Islet precursor cell (in vitro differentiated cells): ENCODE measurements at places on chromosomes 13 and 19.

DNA sequence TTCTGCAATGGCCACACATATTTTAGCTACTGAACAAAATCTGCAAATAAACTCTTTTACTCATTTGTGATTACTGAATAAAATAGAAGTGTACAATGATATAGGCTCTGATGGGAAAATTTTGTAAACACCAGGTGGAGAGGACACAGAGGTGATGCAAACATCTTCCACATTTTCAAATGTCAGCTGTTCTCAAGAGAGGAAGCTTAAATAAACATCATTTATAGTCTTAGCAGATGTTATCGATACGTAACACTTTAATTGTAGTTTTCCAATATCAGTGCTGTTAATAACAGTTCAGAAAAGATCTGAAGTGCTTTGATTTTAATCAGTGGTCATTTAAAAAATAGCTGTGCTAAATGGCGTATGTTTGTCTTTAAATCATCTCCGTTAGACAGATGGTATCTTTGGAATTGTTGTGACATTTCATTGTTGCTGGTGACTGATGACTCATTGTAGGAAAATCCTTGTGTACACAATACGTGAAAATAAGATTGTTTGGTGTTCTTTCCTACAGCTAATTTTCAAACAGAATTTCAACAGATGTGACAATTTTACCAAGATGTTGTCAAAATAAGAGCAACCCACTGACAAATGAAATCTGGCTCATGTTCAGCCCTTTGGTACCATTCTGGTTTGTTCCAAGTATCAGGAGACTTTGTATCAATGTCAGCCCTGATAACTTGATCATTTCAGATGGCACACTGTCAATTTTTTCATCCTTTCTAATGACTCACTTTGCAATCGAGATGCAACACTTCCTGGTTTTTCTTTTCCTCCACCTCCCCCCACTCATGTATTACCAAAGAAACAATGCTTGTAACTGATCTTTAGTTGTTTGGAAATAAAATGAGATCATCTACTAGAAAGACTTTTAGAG is 516.0 kb downstream of the DCT start:
- no peak for DNase-seq

- peak; percentile 84 for DNase-seq
These were observed 20.8 kb downstream of the NOVA2 start for GRCh38 chr19:45952686-45953505.

GRCh38 chr19:5013761-5014160 is 44.8 kb downstream of the KDM4B start:
- no peak for DNase-seq

DNA sequence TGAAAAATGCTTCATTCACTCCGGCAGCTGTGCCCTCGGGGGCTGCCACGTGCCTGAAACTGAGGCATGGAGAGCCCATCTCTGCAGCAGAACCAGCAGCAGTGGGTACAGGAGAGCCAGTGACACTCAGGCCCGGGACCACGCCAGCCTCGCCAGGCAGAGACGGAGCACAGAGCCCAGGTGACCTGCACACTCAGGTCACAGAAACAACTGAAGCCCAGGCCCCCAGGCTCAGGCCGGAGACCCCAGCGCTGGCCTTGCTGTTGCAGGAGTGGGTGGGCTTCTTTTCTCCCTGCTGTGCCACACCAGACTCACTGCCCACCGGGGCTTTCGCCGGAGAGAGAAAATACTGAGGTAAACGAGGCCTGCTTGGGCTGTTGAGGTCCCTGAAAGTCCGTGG is 117.3 kb downstream of the SOX1 start:
- DNase-seq, result no peak

DNA sequence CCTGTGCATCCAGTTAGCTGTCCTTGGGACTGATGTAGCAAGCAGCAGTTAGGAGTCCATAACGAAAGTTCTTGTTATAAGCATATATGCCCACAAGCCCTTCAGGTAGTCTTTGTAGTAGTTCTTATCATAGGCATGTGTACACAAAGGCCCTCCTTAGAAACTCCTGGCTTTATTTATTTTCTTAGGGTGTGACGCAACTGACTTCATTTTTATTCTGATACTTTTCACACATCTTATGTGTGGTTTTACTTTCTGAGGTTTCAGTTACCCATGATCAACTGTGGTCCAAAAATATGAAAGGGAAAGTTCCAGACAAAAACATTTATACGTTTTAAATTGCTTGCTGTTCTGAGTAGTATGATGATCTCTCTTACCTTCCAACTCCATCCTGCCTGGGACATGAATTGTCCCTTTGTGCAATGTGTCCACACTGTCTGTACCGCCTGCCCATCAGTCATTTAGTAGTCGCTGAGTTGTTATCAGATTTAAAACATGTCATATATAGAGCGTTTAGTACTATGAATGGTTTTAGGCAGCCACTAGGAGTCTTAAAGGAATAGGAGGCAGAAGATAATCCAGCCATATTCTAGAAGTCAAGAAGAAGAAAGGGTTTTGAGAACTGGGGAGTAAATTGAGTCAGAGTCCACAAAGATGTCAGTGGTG is 19.4 kb downstream of the GPC5 start:
- no peak for DNase-seq

GRCh38 chr19:50794074-50794875 is 4.1 kb downstream of the ACP4 start:
- no peak for DNase-seq

GRCh38 chr13:87393358-87393757 is 277.8 kb upstream of the SLITRK5 start:
- no peak for DNase-seq

GRCh38 chr19:42290523-42291434 is 11.2 kb upstream of the PRR19 start:
- DNase-seq, result peak; percentile 78

DNA sequence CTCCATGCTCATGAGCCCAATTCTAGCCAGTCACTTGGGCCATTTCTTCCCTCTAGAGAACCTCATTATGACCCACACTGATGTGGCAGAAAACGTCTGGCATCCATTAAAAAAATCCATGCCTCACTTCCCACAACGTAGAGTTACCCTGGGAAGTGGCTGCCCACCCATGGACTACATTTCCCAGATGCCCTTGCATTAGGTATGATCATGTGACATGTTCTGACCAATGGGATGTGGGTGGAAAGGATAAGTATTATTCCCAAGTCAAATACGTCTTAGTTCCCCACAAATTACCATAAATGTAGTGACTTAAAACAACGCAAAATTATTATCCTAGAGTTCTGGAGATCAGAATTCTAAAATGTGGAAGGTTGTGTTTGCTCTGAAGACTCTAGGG is 47.9 kb upstream of the ZNRF4 start:
- no peak for DNase-seq

DNA sequence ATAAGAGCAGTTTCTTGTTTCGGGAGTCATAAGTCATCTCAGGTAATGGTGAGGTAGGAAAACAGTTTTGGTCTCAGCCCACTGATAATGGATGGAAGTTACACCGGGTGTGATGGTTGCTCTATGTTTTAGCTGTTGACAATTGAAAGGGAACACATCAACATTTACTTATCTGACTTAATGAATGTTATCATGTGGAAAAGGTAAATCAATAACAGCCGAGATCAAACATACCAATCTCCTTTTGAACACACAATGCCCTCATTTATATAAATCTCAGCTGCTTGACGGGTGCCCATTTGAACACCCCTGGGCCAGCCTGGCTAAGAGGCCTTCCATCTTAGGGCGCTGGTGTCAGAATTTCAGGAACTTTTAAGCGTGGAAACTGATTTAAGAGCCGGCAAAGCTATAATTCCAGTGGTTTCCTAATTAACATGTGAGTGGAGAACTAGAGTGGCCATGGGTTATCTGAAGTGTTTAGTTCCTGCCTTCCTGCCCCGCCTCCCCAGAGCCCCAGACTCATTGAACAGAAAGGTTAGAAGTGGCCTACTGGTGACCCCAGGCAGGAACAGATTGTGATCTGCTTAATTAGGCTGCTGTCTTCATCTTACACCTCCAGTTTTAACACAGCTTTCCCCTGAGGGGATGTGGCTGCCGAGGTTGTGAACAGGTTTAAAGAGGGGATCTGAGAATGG is 572.7 kb downstream of the FGF9 start:
- no peak for DNase-seq

GRCh38 chr19:15116856-15117255 is 9.7 kb downstream of the SYDE1 start:
- DNase-seq, result no peak

GRCh38 chr19:2332341-2333026 is 4.0 kb downstream of the SPPL2B start:
- DNase-seq, result no peak

DNA sequence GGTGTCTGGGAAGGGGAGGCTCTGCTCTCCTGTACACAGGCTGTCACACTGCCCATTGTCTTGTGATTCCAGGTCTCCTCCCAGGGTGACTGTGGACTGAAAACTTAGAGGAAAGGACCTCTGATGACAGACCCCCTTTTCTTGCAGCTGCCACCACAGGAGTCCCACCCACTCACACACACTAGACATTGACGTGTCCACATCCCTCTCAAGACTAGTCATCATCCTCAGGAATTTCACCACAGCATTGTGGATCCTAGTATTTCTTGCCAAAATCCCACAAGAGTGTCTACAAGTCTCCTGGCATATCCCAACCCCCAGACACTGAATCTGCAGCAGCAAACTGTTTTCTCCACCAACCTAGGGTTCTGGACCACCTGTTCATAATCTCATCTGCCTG is 5.3 kb downstream of the ZNF85 start:
- no peak for DNase-seq

GRCh38 chr13:40235160-40235796 is 431.2 kb downstream of the FOXO1 start:
- DNase-seq, result no peak

- DNase-seq, result no peak
These were observed 67.8 kb upstream of the ARHGEF7 start for GRCh38 chr13:111047326-111047725.

DNA sequence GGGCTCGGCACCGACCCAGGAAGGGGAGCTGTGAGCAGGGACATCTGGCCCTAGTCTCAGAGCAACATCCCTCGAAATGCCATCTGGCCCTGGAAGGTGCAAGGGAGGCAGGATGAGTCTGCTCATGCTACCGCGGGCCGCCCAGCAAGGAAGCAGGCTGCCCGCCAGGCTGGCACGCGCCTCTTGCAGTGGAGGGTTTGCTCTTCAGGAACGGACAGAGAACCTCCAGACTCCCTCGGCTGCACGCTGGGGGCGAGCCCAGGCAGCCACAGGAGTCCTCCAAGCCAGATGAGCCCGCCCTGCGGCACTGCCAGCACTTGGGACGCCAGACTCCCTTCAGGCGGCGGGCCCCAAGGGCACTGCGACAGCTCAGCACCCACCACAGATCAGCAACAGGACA is 10.1 kb upstream of the ATP8B3 start:
- no peak for DNase-seq

DNA sequence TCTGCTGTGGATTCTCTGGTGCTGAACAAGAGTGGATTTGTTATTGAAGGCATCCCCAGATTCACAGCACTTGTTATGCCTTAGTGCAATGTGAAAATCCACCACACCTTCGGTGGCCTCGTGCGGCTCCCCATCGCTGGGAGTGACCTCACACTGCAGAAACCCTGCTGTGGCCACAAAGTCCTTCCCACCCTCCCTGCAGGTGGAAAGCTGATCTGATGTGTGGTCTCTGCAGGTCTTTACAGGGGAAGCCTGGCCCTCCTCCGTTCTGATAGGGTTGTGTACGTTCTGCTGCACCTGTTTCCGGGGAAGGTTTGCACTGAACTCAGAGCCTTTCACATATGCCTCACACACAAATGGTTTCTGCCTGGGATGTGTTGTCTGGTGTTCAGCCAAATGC is 5.0 kb downstream of the ZNF792 start:
- no peak for DNase-seq

GRCh38 chr19:7658219-7658686 is 10.6 kb upstream of the RETN start:
- DNase-seq, result no peak

GRCh38 chr19:1081301-1082164 is 13.6 kb downstream of the POLR2E start:
- DNase-seq, result peak; percentile 76

DNA sequence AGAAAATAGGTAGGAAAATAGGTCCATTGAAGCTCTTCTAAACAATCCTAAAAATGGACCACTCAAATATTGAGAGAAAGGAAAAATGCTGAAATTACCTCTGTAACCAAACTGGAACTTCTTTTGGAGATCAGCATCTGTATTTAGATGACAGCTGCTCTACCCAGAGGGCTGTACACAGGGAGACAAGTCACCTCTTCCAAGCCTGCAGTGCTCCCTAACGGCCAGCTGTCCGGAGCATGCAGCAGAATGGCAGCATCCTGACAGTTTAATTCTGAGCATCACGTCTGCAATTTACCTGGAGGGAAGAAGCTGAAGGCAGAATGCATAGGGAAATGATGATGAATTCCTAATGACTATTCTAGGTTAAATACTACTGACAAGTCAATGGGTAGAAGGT is 62.8 kb upstream of the DIAPH3 start:
- DNase-seq, result peak; percentile 77
